Adipocyte (in vitro differentiated cells): ENCODE measurements at places on chromosomes 5 and 9.

DNA sequence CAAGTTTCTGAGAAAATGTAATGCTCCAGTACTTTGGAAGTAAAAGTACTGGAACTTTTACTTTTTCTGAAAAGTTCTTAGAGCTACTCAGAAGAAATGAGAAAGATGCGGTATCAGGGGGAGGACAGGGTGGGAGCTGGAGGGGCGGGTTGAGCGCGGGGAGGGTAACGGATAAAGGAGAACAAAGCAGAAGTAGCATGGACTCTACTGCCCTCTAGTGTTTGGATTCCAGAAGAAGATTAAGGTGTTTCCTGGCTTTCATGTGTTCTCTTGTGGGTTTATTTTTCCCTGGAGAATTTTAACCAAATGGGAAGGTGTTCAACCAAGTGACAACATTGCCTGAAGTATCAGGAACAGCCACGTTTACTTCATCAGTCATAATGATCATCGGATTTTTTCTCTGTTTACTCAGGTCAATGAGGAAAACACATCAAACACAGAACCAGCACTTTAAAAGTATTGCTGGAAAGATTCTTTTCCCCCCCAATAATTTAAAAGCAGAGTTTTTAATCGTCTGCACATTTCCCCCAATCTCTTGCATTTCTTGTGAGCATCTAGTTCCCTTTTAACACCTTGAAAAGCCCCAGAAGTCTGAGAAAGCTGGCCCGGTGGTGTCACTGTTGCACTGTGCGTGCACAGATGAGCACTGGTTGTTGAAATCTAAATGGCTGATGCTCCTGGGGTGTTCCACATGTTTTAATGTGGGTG lies 190.6 kb downstream of the MPDZ start:
- peak; percentile 83 for DNase-seq

DNA sequence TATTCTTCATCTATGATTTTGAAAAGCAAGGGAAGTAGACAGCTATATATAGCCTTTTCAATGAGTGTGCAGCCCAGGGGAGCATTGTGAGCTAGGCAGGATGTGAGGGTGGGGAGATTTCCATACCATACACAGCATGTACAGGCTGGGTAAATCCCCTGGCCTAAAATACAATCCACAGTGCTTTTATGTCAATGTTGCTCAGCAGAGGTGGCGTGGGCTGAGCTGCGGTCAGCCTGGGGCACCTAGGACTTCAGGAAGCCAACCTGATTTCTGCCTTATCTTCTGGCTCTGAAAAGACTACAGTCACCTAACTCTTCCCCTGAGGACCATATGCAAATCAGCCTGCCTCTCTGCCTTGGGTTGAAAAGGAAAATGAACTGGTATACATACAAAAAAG lies 6.3 kb upstream of the GARIN3 start:
- DNase-seq = no peak

DNA sequence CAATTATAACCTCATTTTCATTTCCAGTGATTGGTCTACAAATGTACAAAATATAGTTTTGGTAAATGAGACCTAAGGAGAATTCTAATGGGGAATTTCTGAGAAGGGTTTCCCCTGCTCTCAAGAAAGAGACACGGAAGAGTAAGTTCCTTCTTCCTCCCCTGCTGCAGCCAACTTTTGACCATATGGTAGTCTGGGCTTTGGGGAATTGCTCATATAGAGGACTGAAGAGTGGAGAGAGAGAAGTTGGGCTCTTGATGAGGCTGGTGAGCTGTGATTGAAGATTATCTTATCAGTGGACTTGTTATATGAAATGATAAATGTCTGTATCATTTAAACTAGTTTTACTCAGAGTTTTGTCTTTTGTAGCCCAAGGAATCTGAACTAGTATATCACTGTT lies 4.3 kb upstream of the LNPEP start:
- no peak for DNase-seq

- DNase-seq = peak; percentile 85
These were observed 71.3 kb downstream of the TMC1 start for GRCh38 chr9:72592502-72593403.
